Activated naive CD4-positive, alpha-beta T cell (primary cell): ENCODE measurements at places on chromosomes 1 and 21.

- DNase-seq = no peak
Measured at GRCh38 chr1:181119093-181119989, 30.8 kb downstream of the IER5 start.

- no peak for DNase-seq
Measured at GRCh38 chr1:185439727-185440415, 122.8 kb upstream of the IVNS1ABP start.

DNA sequence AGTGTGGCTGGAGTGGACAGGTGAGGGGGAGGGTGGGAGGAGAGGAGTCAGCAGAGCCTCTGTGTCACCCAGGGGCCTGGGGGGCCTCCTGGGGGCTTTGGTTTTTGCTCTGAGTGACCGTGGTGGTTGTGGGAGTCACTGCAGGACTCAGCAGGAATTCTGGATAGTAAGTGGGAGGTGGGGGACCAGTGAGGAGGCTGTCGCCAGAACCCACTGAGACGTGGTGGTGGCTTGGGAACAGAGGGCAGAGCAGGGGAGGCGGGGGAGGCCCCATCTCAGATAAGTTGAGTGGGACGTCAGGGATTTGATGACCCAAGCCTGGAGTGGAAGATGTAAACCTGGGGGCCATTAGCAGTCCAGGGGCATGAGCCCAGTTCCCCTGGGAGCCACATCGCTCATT lies 123.2 kb upstream of the WNT4 start:
- DNase-seq = no peak

GRCh38 chr21:16145479-16145878 lies 415.7 kb downstream of the USP25 start:
- no peak for DNase-seq

DNA sequence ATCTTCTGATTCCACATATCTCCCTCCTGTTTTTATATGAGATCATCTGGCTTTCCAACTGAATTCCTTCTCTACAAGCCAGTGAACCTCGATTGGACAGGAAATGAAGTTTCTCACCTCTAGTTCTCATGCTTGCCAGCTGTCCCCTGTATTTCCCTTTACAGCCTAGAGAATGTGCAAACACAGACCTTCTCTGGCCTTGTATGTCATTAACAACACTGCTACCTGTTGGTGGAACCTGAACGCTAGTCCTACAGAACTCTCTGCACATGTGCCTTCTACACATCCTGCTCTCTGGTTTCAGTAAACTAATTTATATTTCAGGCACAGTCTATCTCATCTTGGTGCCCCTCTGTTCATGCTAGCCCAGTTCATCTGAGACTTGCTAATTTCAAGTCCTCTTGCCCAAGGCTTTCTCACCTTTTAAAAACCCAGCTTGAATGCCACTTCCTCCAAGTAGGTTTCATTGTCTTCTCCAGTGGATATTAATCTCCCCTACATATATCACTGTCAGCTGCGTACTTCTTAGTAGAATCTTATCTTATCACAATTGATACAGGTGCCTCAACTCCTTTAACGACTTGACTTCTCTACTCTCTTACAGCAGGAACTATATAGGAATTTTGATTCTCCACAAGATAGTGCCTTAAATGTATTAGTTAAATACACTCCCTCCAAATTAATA lies 549.9 kb downstream of the PLPP3 start:
- DNase-seq = no peak

- DNase-seq = no peak
Measured at GRCh38 chr21:24738063-24738462, 869.2 kb downstream of the MRPL39 start.

GRCh38 chr1:186854102-186854501 lies 25.4 kb downstream of the PLA2G4A start:
- no peak for DNase-seq

DNA sequence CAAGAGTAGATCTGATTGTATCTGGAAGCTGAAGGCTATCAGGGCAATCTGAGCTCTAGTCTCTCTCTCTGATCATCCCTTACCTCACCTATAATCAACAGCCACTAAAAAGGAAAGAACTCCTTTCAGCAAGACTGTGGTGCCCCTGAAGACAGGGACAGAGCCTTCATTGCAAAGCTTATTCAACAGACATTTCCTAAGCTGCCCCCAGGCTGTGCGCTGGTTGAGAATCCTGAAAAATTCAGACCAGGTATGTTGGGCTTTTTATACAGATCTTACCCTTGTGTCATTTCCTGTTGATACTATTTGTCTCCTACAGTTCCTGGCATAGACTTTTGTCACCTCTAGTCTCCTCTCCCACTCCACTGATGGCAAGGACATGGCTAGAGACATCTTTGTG lies 63.3 kb upstream of the PLA2G4A start:
- DNase-seq = no peak

- no peak for DNase-seq
Measured at GRCh38 chr21:46388896-46389295, 64.9 kb downstream of the PCNT start.

DNA sequence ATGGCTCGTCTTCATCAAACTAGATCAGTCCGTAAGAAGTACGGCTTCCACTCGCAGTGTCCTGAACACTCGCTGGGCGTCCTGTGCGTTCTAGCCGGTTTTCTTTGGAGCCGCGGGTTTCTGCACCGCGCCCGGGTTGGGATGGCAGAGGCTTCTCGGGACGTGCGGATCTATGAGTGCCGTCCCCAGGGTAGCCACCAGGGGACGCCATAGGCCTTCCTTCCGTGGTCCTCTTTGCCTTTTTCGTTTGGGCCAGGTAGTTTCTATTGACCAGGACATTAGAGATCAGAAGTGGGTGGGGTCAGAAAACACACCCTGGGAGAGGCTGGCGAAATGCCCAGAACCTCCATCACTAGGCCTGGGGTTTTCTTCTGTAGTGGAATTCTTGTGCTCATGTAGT lies 273.8 kb downstream of the FAM72C start:
- no peak for DNase-seq

- no peak for DNase-seq
Measured at GRCh38 chr1:8047686-8048445, 21.8 kb upstream of the ERRFI1 start.

- DNase-seq = no peak
Measured at GRCh38 chr1:16980473-16981268, at the start of gene MFAP2. TSS of gene MFAP2 (minus strand) at chr1:16980620. CDS start at chr1:16978273, 2,347 bp downstream.

- DNase-seq = no peak
Measured at GRCh38 chr1:32757213-32757895, 54.8 kb upstream of the SYNC start.

GRCh38 chr21:40215941-40216340 lies 348.7 kb downstream of the PCP4 start:
- DNase-seq = no peak

DNA sequence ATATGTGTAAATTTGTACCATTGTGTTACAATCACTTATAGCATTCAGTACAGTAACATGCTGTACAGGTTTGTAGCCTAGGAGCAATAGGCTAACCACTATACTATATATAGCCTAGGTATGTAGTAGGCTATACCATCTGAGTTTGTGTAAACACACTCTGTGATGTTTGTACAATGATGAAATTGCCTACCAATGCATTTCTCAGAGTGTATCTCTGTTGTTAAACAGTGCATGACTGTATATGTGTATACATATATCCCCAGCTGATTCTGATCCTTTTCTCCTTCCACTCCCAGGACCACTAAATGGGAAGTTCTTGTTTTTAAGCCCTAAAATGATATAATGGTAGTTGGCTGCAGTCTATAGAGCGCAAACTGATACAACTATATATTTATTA lies 7.8 kb downstream of the GNPAT start:
- DNase-seq = no peak

- DNase-seq = no peak
Measured at GRCh38 chr1:227540170-227541098, 22.9 kb upstream of the ZNF678 start.

- DNase-seq = no peak
Measured at GRCh38 chr1:111818081-111818480, 62.4 kb downstream of the DDX20 start.

DNA sequence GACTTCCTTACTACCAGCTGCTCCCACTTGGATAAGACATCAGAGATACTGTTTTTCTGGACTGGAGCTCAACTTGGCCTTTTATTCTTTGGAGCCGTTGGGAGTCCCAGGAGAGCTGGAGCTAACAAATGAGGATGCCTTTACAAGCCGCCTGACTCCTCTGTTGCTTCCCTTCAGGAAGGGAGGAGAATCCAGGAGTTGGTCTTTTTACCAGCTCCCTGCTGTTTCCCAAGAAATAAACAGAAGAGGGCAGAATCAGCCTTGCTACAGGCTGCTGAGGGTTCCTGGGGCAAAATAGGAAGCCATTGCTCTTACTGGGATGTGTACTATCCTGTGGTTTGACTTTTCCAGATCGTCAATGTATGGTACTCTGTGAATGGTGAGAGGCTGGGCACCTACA lies 1.5 kb downstream of the EIF3I start:
- no peak for DNase-seq

DNA sequence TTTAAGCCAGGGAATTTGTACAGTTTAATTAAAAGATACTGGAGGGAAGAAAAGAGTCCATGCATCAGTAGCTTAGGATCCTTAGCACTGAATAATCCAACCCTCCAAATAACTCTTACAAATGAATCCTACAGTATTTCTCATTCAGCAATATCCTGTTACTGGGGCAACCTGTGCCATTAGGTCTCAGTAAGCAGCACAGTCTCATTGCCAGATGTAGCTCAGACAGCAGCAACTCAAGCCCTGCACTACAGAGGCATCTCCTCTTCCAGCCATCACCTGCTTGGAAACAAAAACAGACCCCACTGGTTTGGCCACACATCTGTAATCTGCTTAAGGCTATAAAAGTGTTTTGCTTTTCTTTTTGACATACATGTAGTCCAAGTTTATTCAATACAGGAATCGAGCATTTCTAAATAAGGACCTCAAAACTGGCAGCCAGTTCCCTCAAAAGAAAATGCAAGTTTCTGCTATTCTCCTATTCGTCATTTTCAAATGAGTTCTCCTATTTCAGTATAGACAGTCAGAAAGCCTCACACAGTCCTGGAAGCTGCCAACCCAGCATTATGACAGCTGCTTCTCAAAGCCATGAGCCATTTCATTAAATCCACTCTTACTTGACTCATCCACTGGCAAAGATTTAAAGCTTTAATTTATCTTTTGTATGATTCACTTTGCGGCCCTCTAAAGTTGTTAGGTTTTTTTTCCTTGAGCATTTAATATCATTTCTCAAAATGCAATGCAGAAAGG lies 129.0 kb downstream of the APP start:
- DNase-seq = no peak

DNA sequence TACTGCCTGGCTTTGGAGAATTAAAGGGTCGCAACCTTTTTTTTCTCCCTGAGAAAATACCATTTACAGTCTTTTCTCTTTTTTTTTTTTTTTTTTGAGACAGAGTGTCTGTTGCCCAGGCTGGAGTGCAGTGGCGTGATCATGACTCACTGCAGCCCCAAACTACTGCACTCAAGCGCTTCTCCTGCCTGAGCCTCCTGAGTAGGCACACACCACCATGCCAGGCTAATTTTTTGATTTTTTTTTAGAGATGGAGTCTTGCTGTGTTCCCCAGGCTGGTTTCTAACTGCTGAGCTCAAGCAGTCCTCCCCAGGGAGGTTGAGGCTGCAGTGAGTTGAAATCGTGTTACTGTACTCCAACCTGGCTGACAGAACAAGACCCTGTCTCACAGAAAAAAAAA lies 24.6 kb downstream of the UBE4B start:
- DNase-seq = no peak

DNA sequence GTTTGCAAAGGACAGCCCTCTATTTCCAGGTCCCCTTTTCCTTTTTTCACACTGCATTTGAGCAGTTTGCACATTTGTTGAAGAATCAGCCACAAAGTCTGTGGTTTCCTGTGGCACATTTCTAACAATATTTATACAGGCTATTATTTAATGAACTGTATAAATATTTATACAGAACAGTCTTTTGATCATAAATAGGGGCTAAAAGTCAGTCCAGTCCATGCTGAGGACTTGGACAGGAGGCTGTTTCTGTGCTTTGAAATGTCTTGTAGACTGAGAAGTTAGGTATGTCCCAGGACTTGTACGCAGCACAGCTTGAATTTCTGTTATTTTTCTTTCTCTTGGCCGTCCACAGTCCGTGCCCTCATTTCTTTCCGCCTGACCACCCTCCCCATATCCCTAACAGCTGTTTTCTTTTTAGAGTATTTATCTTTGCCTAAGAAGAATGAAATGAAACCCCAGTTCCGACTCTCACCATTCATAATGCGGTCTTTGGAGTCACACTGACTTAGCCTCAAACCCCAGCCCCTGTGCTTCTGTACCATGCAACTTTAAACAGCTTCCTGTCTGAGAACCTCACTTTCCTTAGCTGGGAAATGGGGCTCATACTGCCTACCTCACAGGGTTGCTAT lies 19.7 kb downstream of the FGGY start:
- no peak for DNase-seq

- no peak for DNase-seq
Measured at GRCh38 chr1:112114540-112114939, 125.1 kb upstream of the KCND3 start.

DNA sequence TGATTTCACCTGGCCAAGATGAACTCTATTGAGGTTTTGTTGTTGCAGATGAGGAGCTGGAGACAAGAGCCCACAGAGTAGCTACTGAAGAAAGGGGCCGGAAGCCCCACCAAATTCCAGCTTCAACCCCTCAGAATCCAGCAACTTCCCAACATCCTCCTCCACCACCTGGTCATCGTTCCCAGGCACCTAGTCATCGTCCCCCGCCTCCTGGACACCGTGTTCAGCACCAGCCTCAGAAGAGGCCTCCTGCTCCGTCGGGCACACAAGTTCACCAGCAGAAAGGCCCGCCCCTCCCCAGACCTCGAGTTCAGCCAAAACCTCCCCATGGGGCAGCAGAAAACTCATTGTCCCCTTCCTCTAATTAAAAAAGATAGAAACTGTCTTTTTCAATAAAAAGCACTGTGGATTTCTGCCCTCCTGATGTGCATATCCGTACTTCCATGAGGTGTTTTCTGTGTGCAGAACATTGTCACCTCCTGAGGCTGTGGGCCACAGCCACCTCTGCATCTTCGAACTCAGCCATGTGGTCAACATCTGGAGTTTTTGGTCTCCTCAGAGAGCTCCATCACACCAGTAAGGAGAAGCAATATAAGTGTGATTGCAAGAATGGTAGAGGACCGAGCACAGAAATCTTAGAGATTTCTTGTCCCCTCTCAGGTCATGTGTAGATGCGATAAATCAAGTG lies 14.3 kb downstream of the CD2 start:
- no peak for DNase-seq

GRCh38 chr1:228902781-228903433 lies 167.6 kb downstream of the RHOU start:
- DNase-seq = no peak

- no peak for DNase-seq
Measured at GRCh38 chr1:155093911-155094621, 15.4 kb downstream of the EFNA3 start.

DNA sequence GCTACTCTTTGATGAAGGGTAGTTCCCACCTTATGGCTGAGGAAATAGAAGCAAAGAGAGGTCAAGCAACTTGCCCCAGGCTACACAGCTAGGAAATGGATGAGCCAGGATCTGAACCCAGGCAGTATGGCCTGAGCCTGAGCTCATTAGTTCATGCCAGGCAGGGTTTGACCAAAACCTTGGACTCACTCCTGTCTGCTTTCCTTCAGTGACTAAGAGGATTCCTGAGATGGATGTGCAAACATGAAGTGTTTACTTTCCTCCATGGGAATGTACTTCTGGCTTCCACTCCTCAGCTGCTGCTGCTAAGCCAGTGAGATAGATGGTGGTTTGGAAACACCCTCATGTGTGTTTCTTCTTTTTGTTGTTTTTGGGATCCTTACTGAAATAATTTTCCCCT lies 35.1 kb upstream of the ERRFI1 start:
- no peak for DNase-seq
